Fibroblast of skin of abdomen (primary cell): ENCODE measurements at places on chromosomes 2 and 18.

DNA sequence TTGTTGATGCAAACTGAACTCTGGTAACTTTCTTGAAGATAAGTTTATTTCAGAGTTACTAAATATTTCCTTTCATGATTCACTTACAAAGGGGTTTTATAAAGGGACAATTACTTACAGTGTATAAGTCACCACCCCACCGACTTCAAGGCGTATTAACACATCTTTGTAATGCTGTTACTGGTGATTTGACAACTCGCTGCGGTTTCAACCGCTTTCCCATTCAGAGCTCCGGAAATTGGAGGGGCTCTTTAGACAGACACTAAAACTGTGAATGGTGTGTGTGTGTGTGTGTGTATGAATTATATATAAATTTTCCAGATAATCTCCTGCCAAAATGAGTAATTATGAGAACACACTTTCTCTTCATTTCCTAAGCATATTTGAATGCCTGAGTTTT lies 4.9 kb downstream of the TM4SF20 start:
- DNase-seq: peak; percentile 58

DNA sequence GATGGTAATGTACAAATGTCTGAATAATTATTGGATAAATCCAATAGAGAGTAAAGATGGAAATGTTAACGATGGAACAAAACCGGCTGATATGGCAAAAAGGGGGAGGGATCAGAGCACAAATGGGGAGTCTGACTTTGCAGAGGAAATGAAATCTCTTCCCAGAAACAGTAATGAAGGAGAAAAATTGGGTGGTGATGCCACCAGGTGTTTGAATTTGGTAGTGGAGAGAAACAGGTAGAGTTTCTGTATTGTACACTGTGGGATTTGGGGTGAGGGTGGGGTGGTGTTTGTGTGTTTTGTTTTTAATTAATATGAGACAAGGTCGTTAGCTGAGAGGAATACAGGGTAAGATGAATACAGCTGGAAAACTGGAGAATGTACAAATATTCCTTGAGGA lies 20.4 kb upstream of the XDH start:
- no peak for DNase-seq

- DNase-seq: peak; percentile 47
Observed at GRCh38 chr2:36670881-36671595, 25.5 kb upstream of the VIT start.

GRCh38 chr2:50849190-50849589 lies 182.7 kb downstream of the NRXN1 start:
- no peak for DNase-seq

DNA sequence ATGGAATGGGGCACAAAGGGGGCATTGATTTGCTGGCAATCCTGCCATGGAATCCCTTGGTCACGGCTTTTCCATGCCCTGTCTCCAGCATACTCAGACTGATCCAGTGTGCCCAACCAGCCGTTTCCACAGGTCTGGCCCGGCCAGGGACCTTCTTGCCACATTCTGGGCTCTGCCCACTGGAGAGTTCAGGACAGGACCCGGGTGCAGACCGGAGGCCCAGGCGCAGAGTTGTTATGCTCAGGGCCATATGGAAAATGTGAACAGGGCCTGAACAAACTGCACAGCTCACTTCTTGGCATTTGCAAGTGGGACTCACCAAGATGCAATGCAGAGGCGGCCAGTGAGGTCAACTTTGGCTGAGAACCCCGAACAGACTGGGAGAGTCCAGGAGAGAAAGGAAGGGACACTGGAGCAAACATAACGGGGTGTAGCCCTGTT lies 15.6 kb upstream of the ASAP2 start:
- DNase-seq: peak; percentile 83

GRCh38 chr2:191246820-191247380 lies 1.7 kb downstream of the MYO1B start:
- DNase-seq: peak; percentile 25

- peak; percentile 75 for DNase-seq
Observed at GRCh38 chr2:109239720-109240119, 110.7 kb downstream of the SH3RF3 start.

GRCh38 chr2:131120815-131121317 lies 15.7 kb downstream of the PLEKHB2 start:
- no peak for DNase-seq

DNA sequence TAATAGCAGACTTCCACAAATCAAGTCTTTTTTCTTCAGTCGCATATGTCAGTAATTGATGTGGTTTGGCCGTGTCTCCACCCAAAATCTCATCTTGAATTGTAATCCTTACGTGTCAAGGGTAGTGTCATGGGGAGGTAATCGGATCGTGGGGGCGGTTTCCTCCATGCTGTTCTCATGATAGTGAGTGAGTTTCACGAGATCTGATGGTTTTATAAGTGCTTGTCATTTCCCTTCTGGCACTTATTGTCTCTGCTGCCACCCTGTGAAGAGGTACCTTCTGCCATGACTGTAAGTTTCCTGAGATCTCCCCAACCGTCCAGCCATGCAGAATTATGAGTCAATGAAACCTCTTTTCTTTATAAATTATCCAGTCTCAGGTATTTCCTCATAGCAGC lies 478.8 kb downstream of the PTPRM start:
- no peak for DNase-seq

DNA sequence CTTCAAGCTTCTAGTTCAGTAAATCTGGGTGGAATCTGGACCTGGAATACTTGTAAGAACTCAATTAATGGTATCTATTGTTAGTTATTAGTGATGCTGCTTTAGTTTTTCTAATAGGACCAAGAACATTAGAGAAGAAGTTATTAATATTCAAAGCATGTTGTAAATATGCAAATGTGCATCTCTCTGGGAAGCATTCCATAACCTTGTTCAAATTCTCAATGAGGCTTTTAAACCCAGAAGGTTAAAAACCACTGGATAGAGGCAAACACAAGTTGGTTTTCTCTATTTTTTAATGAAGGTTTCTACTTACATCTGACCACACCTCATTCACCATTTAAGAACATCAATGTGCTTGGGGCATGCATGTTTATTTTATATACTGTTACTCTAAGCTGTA lies 16.1 kb upstream of the ACVR1C start:
- DNase-seq: no peak

DNA sequence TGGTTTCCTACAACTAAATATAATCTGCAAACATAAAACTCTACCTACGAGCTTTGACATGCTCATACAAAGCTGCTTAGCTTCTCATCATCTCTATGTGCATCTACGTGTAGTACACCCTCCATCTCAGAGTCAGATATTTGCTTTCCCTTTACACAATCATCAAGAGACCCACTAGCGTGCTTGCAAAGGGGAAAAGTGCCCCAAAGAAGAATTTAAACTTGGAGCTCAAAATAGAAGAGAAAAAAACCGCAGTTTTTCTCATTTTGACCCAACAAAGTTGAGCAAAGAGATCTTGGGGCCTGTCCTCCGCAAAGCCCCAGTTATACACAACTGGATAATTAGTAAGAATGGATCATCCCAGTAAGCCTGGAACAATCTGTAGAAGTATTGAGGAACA lies 104.1 kb downstream of the PAX3 start:
- DNase-seq: no peak

GRCh38 chr18:493986-494983 lies 6.2 kb downstream of the COLEC12 start:
- DNase-seq: peak; percentile 77

DNA sequence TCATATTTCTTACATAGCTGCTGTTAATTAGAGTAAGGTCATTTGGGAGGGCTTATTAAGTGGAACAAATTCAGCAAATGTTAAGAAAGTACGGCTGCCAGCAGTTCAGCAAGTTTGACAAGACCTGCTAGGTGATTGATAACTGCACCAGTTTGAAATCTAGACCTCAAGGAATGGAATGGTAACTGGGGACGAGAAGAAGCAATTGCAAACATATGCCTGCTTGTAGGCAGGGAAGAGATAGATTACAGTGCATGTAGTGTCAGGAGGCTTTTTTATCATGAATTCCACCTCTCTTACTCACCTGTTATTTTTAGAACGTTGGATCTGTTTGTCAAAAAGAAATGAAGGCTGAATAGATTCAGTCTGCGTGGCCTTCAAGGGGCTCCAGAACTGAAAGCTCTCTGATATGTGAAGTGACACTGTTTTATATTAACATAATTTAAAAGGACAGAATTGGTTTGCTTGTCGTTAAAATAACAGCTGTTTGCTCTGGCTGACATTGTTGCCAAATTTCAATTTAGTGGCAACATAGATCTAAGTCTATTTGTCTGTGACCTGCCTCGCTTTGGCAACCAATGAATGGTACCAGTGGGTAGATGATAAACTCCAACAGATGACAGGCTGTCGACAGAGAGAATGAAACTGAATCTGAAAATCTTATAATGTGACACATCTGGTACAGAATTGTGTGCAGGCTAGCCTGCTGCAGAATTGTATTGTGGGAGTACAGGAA lies 199.3 kb downstream of the ZNF407 start:
- DNase-seq: peak; percentile 87

DNA sequence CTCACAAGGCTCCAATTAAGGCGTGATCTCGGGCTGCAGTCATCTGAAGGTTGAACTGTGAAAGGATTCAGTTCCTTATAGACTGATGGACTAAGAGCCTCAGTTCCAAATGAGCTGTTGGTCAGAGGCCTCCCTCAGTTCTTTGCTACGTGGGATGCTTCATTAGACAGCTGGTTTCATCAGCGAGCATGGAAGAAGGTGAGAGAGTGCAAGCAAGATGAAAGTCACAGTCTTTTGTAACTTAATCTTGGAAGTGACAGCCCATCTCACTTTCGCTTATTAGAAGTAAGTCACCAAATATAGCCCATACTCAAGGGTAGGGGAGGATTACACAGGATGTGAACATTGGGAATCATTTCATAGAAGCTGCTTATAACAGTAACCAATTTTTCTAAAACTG lies 26.8 kb downstream of the PPP1CB start:
- DNase-seq: no peak

- no peak for DNase-seq
Observed at GRCh38 chr2:128690431-128690830, 371.8 kb upstream of the HS6ST1 start.

GRCh38 chr18:37383036-37383785 lies 182.4 kb downstream of the CELF4 start:
- no peak for DNase-seq

DNA sequence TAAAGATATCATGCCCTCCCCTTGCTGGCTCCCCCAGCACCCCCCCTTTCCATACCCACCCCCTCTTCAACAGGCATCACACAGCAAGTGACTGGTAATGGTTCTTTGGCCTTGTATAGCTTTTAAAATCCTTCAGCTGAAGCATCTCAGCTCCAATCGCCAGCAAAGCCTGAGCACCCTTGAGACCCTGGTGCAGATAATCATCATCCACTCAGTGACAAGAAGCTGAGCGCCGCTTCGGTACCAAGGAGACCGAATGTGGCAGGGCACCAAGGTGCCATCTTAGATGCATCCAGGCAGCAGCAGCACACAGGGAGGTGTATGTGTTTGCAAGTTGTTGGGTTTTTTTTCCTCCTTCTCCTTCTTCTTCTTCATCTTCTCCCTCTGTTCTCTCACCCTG lies 232.7 kb downstream of the BCL11A start:
- no peak for DNase-seq

- DNase-seq: no peak
Observed at GRCh38 chr2:120345608-120346007, 328 bp upstream of the INHBB start.

DNA sequence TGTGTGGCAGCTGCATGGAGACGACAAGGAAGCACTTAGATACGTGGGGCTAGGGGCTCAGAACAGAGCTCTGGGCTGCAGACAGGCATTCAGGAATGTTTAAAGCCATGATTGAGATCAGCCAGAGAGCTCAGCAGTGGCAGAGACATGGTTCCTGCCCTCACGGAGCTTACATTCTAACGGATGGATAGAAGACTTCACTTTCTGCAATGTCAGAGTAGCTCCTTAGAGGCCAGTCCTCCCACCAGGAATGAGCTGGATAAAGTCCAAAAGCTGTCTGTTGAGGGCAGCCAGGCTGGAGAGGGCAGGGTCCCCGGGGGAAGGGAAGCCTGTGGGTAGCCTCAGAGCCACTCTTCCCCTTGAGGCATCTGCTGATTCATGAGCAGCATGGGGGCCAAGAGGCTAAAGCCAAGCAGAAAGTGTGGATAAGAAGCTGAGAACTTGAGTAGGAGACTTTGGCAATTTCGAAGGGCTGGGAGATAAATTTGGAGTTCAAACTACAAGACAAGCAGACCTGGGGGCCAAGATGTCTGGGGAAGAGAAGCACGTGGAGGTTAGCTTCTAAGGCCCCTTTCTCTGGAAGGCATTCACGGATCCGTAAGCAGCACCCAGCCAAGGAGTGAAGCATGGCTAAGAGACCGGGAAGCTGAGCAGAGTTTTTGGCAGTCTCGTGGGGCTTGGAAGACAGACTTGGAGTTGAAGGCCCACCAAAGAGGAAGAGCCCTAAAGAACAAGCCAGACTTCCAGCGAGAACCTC lies 9.7 kb upstream of the CIB4 start:
- no peak for DNase-seq

DNA sequence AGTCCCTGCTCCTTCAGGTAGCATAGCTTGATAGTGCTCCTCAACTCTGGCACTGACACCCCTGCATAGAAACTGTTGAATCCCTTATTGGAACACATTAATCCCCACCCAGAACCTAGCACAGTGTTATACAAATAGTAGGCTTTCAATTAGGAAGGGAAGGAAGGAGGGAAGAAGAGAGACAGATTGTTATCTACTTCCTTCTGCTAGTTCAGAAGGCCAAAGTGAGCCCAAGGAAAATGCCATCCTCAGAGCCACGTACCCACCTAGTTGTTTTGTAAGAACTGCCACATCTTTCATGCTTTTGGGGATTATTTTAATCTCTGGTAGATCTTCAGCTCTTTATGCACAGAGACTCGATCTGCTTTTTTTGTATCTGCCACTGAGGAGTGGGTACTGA lies 75.1 kb downstream of the CLHC1 start:
- DNase-seq: no peak

DNA sequence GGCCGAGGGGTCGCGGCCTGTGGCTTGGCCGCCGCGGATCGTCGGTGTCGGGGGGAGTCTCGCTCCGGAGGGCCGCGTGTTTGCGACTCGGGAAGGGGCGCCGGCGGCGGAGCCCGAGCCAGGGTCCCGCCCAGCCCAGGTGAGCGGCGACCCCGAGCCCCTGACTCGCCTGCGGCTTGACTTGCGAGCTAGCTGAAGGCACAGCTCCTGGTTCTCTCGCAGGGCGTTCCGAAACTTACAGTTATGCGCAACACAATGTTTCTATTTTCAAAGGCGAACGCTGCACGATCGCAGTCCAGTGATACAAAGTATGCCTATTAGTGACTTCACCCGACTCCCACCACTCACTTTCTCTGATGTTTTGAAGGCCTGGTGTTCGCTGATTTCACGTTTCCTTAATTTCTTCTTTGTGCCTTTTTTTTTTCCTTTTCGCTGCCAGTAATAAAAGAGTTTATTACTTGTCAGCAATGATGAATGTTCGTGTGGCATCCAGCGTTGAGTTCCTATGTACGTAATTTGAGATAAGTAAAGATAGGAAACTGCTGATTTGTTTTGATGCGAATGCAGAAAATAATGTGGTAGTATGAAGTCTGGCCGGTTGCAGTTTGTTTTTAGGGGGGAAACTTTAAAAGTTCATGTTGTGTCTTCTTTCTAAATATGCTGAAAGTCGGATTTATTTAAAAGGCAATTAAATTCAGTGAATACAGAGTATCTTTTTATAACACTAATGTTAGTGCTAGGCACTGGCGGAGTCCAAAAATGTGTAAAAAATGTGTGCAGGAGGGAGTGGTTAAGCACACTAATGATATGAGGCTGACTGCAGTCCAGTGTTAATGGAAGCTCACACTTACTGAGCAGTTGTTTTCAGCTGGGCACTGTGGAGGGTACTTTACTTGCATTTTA lies 706 bp downstream of the UBXN2A start:
- peak; percentile 28 for DNase-seq

- peak; percentile 37 for DNase-seq
Observed at GRCh38 chr2:164826293-164827243, 15.1 kb downstream of the COBLL1 start.
